AG04450 (cell line): ENCODE measurements at places on chromosomes 7 and 10.

GRCh38 chr7:22452142-22452959 lies 47.6 kb downstream of the STEAP1B start:
- DNase-seq, result no peak

GRCh38 chr7:91993976-91994375 lies 53.3 kb downstream of the AKAP9 start:
- DNase-seq, result no peak

- DNase-seq, result no peak
Observed at GRCh38 chr10:87983716-87984115, 120.3 kb downstream of the PTEN start.

GRCh38 chr7:148884049-148884298 lies at the start of gene EZH2:
TSS of gene EZH2 (minus strand) at chr7:148884291. CDS start at chr7:148847298, 36,993 bp downstream.
- DNase-seq, result no peak

DNA sequence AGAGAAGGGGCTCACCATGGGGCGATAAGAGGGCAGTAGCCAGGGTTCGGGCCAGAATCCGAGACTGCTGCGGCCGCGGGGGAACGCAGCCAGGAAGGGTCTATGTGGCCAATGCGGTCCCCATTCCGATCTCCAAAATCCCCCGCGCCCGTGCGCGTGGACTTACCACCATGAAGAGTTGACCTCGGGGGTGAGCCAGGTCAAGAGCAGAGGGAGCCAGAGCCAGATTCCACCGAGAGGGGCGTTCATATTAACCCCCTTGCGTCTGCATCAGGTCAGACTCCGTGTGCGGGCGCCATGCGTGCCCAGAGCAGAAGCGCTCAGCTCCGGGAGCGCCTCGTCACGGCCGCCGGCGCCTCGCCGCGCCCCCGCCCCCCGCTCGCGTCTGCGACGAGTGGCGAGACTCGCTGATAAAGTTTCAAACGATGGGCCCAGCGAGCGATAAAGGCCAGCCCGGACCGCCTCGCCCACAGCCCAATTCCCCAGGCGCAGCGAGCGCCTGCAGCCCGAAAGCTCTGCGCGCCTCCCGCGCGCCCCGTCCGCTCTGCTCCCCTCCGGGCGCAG lies at the start of gene WNT2:
WNT2 (minus strand) TSS at position 318 of the 564 bp plus-strand sequence; CDS start at position 249, 69 bp downstream.
- DNase-seq, result no peak
